ENCODE measurements at places on chromosomes 4 and X. TPM values are rescaled to one million over a fixed set of nuclear protein-coding genes. Genes with fewer than 3 reads are reported as not detected.

LDB2 gene
- not detected for total RNA-seq

NLGN3 gene
- under 0.01 TPM for total RNA-seq

CHRDL1 gene
- total RNA-seq = not detected

MAMLD1 gene
- under 0.01 TPM for total RNA-seq

NDNF gene
- total RNA-seq = not detected

NKX1-1 gene
- total RNA-seq = not detected

PJA1 gene
- total RNA-seq = 52.6 TPM

TCEANC gene
- 2.0 TPM for total RNA-seq

RBM10 gene
- total RNA-seq = 35.2 TPM

SULT1E1 gene
- total RNA-seq = 1.1 TPM

PABPC5 gene
- not detected for total RNA-seq

MAGEB1 gene
- total RNA-seq = not detected

SHROOM4 gene
- 0.51 TPM for total RNA-seq

PPARGC1A gene
- total RNA-seq = 1.6 TPM

CSAG3 gene
- total RNA-seq = not detected

EIF1AX gene
- total RNA-seq = 29.2 TPM

NAA11 gene
- not detected for total RNA-seq

UGT8 gene
- under 0.01 TPM for total RNA-seq

RASSF6 gene
- total RNA-seq = 7.4 TPM

FOXP3 gene
- total RNA-seq = not detected

PABPC4L gene
- under 0.01 TPM for total RNA-seq

ETDA gene
- total RNA-seq = not detected

REPS2 gene
- total RNA-seq = 0.38 TPM

TET2 gene
- 13.1 TPM for total RNA-seq

RNF128 gene
- total RNA-seq = 32.1 TPM

DUSP21 gene
- not detected for total RNA-seq

TMPRSS11D gene
- 15.1 TPM for total RNA-seq

LONRF3 gene
- 0.79 TPM for total RNA-seq

MAB21L2 gene
- total RNA-seq = not detected

SMIM20 gene
- 26.8 TPM for total RNA-seq

COMMD8 gene
- 29.2 TPM for total RNA-seq

CLIC2 gene
- 0.13 TPM for total RNA-seq

PCDH18 gene
- under 0.01 TPM for total RNA-seq

PASD1 gene
- not detected for total RNA-seq

SPIN2A gene
- total RNA-seq = 0.13 TPM

EGF gene
- 1.1 TPM for total RNA-seq

TMEM150C gene
- total RNA-seq = 0.13 TPM

IL13RA2 gene
- 15.4 TPM for total RNA-seq

FAM9B gene
- total RNA-seq = not detected

AMER1 gene
- total RNA-seq = 1.5 TPM

Measured in bronchial epithelial cell (primary cell).